GM10248 (cell line): ENCODE measurements at places on chromosomes 12 and 14.

DNA sequence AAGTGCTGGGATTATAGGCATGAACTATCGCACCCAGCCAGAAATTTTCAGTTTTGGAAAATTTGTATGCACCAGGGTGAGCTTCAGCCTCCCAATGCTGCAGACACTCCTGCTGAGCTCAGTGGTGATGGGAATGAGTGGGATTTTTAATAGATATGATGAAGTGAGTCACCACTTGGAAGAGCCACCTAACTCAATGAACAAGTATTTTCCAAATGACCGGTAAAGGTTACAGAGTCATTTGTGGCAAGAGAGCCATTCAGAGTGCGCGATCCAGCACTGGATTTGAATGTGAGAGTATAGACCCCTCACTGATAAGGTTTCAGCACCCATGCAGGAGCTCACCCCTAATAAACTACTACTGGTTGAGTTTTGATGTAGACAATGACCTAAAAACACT, 100.7 kb downstream of the PPP2R5C start:
- DNase-seq: no peak

- DNase-seq: no peak
These were observed 211.8 kb downstream of the PCNX1 start for GRCh38 chr14:71119075-71119474.

DNA sequence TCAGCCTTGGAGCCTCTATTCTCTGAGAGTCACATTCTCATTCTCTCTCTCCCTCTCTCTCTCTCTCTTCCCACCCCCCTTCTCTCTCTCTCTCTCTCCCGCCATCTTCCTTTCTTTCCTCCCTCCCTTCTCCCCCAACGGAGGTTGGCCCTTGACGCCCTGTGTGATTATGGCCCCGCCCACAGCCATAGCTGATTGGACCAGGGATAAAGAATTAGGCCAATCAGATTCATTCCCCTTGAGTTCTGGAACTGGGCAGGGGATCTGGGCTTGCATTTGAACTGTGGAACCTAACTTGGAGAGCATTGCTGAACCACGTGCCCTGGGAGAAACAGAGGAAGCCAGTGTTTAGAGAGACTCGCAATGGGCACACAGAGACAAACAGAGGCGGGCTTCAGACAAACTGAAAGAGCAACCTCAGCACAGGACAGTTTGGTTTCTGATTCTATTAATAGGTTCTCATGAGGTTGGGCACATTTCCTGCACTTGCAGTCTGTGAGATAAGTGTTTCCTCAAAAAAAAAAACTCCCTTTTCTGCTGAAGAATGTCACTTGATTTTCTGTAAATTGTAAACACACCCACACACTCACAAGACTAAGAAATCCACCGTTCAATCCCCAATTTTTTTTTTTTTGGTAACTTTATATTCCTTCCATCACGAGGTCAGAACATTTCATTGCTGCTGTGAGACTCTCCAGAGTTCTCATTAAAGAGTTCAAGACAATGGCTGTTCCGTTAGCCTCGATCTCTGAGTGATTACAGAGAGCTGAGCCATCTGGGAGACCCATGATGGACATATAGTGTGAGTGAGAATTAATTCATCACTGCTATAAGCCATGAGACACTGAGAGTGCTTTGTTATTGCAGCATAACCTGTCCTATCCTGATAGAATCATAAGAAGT, 3.5 kb upstream of the P2RX7 start:
- DNase-seq: peak; percentile 81

- DNase-seq: no peak
These were observed 6.6 kb upstream of the TCHP start for GRCh38 chr12:109893261-109893995.

GRCh38 chr14:68199554-68200151, 380.1 kb downstream of the RAD51B start:
- no peak for DNase-seq

GRCh38 chr12:2395354-2395977, 342.7 kb downstream of the CACNA1C start:
- peak; percentile 57 for DNase-seq

GRCh38 chr12:78398750-78399149, 465.8 kb upstream of the SYT1 start:
- DNase-seq: no peak

DNA sequence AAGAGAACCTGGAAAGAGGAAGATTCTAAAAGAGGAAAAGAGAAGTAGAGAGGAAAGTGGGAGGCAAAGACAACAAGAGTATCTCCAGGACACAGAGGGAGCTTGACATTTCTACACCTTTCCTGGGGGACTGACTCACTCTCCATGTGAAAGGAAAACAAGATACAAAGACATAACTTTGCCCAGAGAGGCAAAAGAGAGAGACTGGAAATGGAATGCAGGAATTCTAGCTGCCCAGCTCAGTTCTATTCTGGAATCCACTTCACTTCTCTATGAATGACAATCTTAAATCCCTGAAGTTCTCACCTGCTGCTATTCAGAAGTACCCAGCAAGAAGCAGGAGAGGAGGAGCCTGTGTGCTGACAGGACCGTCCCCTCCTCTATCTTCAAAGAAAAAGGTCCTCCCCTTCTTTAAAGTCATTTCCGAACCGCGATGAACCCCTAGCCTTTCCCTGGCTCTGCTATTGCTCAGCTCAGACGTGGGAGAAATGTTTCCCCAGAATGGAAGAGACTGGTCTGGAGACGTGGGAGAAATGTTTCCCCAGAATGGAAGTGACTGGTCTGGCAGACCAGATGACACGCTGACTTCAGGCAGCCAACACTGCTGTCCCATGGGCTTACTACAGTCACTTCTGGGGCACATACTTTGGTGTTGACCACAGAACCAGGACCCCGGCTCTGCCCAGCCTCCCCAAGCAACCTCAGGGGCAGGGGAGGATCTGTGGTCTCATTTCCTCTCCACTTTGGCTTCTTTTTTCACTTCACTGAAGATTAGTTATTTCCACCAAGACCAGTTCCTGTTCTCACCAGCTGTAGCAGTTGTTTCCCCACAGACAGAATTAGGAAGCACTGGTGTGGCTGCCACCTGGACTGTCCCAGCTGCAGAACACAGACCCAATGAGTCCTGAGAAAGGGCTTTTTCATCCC, 8.3 kb downstream of the FMNL3 start:
- DNase-seq: peak; percentile 71

DNA sequence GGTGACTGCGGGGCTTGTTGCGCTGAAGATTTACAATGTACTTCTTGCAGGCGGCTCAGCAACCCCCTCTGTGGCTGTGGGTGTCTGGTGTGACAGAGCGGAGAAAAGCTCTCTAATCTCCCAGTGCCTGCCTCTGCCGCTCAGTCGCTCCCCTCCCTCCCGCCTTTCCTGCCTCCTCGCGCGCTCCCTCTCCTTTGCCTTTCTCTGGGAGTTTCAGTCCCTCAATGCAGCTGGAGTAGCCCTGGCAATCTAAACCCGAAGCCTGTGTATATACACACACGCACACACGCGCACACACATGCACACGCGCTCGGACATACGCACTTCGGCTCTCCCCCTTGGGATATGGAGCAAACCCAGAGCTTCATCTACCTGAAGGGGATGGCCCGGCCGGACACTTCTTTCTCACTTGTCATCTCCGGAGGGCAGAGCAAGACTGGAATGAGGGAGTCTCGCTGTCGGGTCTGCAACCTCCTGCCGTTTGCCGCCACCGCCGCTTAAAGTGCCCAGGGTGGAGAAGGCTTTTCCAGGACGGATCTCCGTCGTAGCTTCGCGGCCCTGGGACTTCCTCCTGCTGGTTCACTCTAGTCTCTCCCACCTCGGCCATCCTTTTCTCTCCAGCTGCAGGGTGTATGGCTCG, 599 bp upstream of the TRHDE start:
- peak; percentile 11 for DNase-seq

DNA sequence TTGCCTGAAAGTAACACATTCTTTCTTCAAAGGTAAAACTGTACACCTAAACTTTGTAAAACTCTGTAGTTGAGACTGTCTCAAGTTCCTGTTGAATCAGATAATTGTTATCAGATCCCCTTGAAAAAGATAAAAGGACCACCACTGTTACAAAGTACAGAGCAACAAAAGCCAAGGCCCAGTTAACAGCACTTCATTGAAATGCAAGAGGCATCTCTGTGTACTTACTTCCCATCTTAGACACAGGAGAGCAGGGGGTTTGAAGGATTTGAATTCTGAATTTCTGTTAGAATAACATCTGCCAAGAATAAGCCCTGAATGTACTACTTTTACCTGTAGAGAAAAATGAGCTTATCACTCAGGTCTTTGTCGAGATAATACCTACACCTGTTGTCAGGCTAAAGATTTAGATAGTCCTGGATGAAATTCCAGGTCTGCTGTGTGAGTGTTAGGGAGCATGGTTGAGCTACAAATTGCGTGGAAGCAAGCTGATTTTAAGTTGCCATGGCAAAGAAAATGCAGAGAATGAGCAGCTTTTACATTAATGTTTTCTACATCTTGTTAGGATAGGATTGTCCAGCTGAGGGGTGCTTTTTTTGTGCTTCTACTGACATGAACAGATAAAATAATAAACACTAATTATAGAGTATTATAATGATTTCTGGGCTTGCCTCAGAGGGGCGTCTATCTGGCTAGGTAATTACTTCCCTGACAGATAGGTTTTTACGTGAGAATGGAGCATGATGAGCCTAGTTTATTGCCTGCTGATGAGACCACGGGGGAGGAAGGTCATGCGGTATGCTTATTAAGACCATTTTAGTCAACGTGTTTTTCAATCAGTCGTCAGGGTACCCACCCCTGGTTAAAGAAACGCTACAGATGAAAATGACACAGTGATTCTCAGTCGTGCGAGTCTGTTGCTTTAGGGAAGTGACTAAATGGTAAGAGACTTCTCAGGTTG, 309.2 kb downstream of the PAWR start:
- no peak for DNase-seq

DNA sequence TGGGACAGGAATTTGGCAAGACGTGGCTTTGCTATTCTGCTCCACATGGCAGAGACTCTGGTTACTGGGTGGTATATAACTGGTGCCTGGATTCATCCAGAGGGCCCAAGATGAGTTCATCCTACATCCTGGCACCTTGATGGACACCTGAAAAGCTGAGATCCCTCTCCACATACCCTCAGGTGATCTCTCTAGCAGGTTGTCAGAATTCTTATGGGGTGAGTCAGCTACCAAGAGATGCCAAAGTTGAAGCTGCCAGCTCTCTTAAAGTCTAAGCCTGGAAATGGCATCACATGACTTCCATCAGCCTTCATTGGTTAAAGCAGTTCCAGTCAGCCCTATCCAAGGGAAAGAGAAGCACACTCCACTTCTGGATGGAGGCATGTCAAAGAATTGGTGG, 300.7 kb upstream of the SEL1L start:
- DNase-seq: no peak

DNA sequence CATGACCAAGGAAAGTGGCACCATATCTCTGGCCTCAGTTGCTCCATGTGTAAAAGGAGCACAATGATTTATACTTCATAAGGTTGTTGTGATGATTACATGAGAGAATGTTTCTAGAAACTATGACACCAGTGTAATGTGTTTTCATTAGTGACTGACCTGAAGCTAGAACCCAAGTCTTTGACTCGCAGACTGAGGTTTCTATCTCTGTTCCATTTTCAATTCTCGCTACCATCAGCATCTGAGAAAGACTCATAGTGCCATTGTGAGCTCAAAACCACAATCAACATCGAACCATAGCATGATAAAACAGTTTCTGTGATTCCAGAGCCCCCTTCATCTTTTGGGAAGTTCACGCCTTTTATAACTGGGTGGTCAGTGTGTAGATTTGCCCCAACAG, 53.8 kb downstream of the STAB2 start:
- DNase-seq: peak; percentile 12

DNA sequence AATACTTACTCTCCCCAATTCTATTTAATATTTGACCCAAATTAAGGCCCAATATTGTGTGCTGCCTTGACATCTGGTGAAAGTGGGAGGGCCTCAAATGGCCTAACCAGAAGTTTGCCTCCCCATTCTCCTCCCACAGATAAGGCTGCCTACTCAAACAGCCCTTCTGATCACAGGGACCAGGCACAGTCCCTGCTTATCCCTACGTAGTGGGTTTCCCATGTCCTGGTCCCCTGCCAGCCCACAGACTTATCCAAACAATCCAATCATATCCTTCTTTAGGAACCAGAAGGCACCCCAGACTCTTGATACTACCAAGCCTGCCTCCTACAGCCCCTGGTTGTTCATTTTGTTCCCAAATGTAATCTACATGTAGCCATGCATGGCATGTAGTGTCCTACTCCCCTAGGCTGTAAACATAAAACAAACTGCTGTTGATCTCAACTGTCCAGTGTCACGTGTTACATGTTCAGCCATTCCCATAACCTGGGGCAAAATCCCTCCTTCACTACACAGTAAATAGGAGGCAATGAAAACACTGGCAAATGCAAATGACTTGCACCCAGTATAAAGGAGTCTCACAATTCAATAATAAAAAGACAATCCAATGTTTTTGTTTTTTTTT, 49.3 kb downstream of the EEA1 start:
- no peak for DNase-seq

- no peak for DNase-seq
These were observed 163.2 kb downstream of the ESRRB start for GRCh38 chr14:76539130-76539529.

DNA sequence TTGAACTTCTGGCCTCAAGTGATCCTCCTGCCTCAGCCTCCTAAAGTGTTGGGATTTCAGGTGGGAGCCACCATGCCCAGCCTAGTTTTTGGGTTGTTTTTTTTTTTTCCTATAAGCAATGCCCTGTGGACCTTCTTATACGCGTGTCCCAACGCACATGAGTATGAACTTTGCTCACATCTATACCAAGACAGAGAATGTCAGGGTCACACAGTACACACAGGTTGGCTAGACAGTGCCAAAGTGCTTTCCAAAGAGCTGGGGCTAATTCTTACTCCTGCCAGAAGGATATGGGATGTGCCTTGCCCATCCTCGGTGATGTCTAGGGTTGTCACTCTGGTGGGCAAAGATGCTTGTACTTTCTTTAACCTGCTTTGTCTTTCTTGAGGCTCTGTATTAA, 7.6 kb upstream of the CCDC85C start:
- DNase-seq: no peak

GRCh38 chr14:88003425-88003824, 1.5 kb upstream of the GPR65 start:
- DNase-seq: no peak

GRCh38 chr12:508145-508544, 48.4 kb downstream of the B4GALNT3 start:
- no peak for DNase-seq

DNA sequence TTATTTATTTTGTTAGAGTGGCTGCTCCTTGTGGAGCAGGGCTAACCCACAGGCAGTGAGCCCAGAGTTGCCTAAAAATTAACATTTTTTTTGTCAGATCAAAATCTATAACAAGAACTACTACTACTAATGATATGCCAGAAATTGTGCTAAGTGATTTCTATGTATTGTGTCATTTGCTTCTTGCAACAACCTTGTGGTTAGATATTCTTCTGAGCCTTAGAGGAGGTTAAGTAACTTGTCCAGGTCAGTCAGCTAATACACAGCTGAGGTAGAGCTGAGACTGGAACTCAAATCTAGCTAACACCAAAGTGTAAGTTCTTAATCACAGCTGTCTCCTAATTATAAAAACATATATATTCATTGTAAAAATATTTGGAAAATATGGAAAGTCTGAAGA, 29.8 kb downstream of the CFL2 start:
- no peak for DNase-seq

DNA sequence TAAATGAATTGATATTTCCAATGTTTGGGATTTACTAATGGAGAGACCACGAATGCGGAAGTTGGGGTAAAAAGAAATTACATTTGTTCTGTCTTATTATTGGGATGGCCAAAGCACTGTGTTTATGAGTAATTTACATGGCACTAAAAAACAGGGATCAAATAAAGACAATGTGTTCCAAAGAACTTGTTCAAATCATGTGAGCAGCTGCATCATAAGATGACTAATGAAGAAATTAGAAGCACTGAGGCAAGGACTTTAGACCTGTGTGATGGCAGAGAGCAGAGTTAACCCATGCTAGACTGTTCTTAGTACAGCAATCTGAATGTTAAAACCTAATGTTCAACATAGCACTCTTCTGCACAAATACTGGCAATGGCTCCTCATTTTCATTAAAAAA, 34.3 kb upstream of the DCN start:
- DNase-seq: no peak
